ENCODE measurements at places on chromosomes 1 and 21.
A peak's percentile ranks its signal among the peaks of the same experiment; 100 is the strongest.

DNA sequence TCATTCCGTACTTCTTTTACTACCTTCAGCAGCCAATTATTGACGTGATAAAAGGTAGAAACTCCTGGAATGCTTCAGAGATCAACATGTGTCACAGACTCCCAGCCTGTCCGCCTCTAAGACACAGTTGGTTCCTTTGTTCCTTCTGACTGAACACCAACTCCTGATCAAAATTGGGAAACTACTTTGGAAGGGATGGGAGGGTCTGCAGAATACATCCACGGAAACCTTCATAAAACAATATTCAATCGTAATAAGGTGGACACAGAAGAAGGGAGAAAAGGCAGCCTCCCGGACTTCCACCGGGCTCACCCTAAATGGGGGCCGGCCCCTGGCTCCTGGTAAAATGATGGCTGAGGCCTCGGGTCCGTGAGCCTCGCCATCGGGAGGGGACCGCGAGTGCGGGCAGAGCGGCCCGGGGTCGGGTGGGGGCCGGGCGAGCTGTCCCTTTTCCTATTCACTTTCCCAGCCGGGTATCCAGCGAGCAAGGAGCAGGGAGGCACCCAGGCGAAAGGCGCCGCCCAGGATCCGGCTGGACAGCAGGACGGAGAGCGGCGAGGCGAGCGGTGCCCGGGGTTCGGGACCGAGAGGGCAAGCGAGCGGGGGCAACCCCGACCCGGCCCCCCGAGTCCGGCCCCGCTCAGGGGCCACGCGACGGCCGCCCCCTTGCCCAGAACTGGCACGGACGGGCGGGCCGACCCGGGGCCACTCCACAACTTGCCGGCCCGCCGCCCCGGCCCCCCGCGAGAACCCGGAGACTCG is 805 bp downstream of the NRIP1 start:
- DNase-seq, result peak; percentile 50

GRCh38 chr1:226782845-226783601 is 43.9 kb upstream of the ITPKB start:
- no peak for DNase-seq

GRCh38 chr1:177600321-177600720 is 369.5 kb downstream of the SEC16B start:
- DNase-seq, result no peak

DNA sequence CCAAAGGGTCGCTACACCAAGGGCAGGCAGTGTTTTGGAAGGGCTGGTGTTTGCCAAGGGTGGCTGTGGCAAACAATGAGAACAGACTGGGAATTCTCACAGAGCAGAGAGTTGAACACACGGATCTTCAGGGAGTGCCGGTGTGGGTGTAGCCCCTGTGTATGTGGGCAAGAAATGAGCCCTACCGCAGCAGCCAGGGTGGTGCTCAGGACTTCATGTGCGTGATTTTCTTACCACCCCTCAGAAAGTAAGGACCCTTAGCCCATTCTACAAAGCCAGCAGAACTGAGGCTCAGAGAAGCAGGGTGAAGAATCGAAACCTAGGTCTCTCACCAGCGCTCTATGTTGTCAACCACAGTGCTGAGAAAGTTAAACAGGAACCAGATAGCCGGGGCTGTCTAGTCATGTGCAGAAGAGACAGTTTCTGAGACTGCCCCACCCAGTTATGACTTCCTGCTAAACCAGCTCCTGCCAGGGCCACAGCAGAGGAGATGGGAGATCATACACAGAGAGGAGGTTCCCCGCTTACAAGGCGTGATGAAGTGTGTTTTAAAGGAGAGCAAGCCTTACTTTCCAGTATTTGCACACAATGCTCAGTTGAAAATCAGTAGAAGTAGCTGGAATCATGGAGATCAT is 21.9 kb upstream of the MORC3 start:
- DNase-seq, result peak; percentile 70

DNA sequence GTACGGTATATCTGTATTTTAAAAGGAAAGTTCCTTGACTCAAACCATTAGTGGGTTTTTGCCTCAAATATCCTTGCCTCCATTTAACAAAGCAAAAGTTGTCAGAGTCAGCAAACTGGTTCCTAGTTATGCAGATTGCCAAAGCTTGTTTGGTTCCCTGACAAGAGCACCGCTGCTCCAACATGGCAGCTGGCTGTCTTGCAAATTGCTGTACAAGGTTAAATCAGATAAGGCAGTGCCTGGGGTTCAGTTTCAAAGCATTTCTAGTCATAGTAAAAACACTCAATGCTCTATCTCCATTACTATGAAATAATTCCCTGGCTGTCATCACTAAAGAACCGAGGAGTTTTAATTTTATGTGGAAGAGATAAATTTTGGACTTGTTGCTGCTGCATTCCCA is 11.3 kb upstream of the CFAP107 start:
- no peak for DNase-seq

DNA sequence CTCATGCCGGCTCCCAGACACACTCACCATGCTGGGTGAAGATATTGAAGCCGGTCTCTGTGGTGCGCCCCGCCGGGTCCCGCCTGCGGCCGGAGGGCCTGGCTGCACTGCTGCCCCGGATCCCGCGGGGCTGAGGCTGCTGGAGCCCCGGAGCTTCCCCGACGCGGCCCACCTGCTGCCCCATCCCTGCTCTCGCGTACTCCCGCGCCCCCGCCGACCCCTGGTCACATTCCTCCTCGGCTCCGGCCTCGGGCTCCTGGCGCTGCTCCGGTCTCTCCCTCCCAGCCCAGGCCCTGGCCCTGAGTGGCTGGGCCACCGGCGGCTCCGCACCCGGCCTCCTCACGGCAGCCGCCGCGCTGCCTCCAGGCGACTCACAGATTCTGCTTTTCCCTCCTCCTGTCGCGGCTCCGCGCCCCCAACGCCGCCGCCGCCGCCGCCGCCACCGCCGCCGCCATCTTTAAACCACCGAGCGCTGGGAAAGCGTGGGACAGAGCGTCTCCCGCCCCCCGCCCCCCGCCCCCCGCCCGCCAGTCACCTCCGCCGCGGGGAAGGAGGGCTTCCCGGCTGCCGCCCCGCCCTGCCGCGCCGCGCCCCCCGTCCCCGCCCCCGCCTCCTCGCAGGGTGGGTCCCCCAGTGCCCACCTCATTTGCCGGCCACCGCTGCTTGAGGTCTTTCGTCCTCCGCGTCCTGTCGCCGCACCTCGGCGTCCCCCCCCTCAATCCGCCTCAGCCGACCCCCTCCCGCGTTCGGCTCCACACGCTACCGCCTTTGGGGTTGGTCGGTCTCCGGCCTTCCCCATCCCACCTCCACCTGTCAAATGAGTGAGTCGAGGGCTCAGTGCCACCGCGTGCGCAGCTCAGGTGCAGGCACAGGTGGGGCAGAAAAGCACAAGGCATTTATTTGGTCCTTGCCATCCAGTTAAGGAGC is at the start of gene ABL2:
Gene ABL2, minus strand, starts transcription at position 464 of the 927 bp plus-strand sequence. Its CDS starts 280 bp downstream, at position 184.
- peak; percentile 56 for DNase-seq

DNA sequence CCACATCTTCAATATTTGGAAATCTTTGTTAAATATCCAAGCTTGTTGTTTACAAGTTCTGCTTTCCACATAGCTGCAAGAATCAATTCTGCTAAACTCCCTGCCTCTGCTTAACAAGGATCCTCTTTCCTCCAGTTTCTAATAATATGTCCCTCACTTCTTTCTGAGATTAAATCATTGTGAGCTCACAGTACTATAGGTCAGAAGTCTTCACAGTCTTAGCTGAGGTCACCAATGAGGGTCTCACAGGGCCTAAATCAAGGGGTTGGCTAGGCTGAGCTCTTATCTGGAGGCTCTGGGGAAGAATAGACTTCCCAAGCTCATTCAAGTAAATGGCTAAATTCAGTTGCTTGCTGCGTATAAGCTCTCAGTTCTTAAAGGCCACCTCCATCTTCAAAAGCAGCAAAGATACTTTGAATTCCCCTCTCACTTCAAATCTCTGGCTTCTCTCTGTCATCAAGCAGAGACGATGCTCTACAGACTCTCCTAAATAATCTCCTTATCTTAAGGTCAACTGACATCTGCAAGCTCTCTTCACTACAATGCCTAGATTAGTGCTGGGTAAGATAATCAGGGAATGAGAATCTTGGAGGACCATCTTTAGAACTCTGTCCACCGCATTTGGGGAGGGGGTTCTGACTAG is 175.3 kb downstream of the PLPPR4 start:
- DNase-seq, result no peak

GRCh38 chr1:169495046-169495775 is 9.5 kb upstream of the SLC19A2 start:
- no peak for DNase-seq

GRCh38 chr1:173388352-173388751 is 88.8 kb upstream of the PRDX6 start:
- no peak for DNase-seq

- peak; percentile 28 for DNase-seq
These were observed 99.1 kb downstream of the BEND5 start for GRCh38 chr1:48677306-48678287.

DNA sequence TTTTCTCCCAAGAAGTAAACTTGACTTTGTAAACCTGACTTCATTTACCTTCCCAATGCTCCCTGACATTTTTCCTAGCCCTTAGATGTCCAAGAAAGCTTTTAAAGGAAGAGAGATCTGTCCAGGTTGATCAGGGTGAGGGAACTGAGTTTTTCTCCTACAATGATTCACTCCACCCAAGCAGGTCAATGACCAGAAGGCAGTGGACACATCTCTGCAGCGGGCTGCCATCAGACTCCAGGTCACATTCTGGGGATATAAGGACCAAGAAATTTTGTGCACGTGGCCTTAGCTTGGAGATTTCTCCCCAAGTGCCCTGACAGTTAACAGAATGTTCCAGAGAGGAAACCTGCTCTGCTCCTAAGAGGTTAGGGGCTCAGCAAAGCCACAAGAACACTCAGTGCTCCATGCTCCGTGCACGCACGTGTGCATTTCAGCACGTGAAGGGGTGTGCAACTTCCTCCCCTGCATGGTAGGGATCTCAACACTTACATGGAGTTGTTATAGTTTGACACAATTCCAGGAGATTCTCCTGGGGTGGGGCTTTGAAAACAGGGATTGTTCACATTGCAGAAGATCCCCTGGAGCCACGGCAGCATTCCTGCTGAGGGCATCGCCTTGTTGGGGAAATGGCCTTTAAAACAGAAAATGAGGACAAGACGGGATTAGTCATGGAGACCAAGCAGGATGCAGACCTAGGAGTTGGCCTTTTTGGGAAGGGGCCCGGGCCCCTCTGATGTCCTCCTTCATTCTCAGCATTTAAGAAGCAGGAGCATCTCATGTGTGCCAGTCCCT is 9.8 kb downstream of the ABCA4 start:
- no peak for DNase-seq

GRCh38 chr1:229001467-229002011 is 266.3 kb downstream of the RHOU start:
- DNase-seq, result no peak

DNA sequence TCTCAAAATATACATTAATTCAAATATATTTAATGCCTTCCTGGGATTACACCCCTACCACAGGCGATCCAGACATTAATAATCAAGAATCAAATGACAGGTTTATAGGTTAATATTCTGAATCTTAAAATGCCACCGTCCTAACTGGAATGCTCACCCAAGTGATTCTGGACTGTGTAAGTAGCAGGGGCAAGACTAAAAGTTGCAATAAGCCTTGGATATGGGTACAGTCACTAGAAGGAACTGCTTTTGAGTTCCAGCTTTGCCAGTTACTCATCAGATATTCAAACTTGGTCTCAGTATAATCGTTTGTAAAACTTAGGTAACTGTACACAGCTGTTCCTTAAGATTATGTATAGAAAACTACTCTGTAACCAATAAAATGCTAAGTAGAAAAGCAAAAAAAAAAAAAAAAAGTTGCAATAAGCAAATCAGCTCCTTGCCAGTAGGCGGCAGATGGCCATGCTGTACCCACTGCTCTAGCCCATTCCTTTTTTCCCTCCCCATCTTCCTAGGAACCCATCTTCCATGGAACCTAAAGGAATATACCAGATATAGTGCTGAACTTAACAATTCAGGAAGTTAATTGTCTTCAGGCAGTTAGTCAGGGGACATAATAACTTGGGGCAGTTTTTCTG is 10.5 kb downstream of the RO60 start:
- DNase-seq, result no peak

DNA sequence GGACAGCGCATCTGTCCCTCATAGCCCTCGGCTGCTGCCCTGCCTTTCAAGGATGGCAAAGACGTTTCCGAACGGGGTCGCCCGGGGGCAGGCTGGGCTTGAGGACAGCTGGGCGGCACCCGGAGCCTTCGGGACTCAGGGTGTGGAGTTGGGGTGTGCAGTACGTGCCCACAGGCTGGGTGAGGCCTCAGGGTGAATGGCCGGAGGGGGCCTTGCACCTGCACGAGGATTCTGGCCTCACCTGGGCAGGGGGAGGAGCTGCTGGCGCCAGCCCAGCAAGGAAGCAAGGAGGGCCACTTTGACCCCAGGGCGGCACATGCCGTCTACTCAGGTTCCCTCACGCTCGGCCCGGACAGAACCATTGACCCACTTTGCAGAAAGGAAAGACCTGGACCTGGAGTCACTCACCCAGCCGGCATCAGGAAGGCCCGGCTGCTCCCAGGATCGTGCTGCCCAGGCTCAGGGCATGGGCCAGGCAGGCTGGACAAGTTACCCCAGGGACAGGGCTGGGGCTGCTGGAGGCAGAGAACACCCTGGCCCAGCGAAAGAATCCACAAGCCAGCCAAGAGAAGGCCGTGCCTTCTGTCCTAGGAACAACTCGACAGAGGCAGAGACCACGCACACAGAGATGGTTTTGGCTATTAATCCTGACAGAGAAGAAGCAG is 65.1 kb upstream of the TTC34 start:
- DNase-seq, result no peak

DNA sequence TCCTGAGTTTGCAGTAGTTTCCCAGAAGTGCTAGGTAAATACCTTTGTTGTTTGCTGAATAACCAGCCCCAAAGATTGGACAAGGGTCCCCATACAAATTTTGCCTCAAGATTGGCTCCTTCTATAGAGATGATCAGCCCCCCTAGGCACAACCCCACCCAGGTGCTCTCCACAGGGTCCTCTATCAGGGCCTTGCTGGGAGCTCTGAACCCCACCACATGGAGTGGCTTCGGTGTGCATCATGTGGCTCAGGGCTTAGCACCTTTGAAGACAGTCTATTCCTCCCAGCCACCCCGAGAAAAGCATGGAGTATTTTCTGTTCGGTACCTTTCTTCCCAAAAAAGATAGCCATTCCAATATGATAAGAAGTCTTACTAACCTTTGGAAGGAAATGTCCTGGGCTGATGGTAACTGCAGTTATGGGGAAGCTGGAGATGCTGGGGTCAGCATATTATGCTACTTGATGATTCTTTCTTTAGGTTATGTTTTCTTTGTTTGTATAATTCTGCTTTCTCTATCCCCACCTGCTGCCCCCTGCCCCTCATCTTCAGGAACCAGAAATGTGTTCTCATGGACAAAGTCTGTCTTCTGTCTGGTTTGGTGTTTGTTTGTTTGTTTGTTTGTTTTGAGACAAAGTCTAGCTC is 5.0 kb upstream of the TSPAN1 start:
- DNase-seq, result no peak

DNA sequence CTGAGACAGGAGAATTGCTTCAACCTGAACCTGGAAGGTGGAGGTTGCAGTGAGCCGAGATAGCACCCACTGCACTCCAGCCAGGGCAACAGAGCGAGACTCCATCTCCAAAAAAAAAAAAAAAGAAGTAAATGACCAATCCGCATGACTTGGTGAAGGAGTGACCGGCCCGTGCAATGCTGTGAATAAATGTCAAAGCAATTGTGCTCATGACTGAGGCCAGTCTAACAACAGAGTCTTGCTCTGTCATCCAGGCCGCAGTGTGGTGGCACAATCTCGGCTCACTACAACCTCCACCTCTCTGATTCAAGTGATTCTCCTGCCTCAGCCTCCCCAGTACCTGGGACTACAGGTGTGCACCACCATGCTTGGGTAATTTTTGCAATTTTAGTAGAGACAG is 27.8 kb upstream of the SLC19A1 start:
- no peak for DNase-seq

Measured in GM06990 (cell line).